ENCODE measurements at places on chromosomes 3 and 15.

DNA sequence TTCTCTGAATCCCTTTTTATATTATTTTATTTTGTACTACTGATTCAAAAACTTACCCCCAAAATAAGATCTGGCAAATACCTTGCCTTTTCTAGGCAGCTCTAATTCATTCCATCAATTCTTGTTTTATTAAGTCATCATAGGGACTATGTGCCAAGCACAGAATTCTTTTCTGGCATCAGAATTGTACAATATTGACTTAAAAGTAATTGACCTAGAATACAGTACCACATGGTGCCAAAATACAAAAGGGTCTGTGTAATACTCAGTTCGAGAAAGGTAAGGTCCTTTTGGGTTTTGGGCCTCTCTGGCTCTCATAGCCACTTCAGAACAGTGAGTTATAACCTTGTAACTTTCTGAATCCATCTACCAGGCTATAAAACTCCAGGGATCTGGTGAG lies 46.2 kb downstream of the KBTBD8 start:
- ATAC-seq: no peak

GRCh38 chr3:13044496-13045240 lies 28.6 kb downstream of the IQSEC1 start:
- no peak for ATAC-seq

GRCh38 chr15:63020759-63021430 lies 21.7 kb upstream of the TPM1 start:
- no peak for ATAC-seq

GRCh38 chr15:36334059-36334458 lies 245.4 kb upstream of the CDIN1 start:
- no peak for ATAC-seq

- peak; percentile 94 for ATAC-seq
These were observed at the start of gene ZNF639 for GRCh38 chr3:179322286-179323196. TSS of gene ZNF639 (plus strand) at chr3:179323031. CDS start at chr3:179328294, 5,263 bp downstream.

GRCh38 chr3:72241525-72241924 lies 456.6 kb upstream of the PROK2 start:
- ATAC-seq: no peak

DNA sequence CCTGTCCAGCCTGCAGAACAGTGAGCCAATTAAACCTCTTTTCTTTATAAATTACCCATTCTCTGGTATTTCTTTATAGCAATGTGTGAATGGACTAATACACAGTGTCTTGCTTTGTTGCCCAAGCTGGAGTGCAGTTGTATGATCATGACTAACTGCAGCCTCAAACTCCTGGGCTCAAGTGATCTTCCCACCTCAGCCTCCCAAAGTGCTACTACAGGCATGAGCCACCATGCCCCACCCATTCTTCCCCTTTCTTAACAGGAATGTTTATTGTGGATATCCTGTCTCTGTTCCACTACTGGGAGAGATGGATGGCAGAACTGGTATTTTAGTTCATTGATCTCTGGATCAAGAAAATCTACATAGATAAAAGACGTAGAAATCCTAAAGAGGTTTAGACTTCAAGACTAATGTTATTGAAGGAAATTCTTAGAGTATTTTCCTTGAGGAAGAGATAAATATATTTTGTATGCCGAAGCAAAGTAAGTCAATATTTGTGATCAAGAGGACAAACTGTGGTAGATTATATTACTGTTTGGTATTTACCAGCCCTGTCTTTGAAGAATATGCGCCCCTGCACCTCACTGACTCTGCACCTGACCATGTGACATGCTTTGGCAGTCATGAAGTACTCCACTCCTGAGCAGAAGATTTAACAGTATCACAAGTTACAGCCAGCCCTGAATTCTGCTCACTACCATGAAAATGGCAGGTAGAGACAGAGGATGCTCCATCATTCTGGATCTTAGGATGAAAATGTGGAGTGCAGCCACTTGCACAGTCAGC lies 42.9 kb downstream of the UACA start:
- ATAC-seq: no peak

GRCh38 chr15:50180091-50180490 lies 1.9 kb upstream of the SLC27A2 start:
- no peak for ATAC-seq

- no peak for ATAC-seq
These were observed 28.9 kb downstream of the PRTG start for GRCh38 chr15:55714064-55714463.

- no peak for ATAC-seq
These were observed 71.2 kb upstream of the SOX14 start for GRCh38 chr3:137692803-137693431.

- ATAC-seq: no peak
These were observed 2.3 kb downstream of the PEAK1 start for GRCh38 chr15:77417602-77418001.
